ENCODE measurements at places on chromosomes 7 and 10. TPM values are rescaled to one million over a fixed set of nuclear protein-coding genes. Genes with fewer than 3 reads are reported as not detected.

IFIT3 gene
- total RNA-seq, result 4.3 TPM

GPR158 gene
- total RNA-seq, result under 0.01 TPM

PILRA gene
- total RNA-seq, result 0.40 TPM

NANOS1 gene
- 0.27 TPM for total RNA-seq

SLC18A3 gene
- not detected for total RNA-seq

PLOD3 gene
- total RNA-seq, result 69.5 TPM

OPN1SW gene
- total RNA-seq, result not detected
